Bone marrow (tissue), 2 donors: ENCODE measurements at places on chromosomes 7 and 10.
A peak's percentile ranks its signal among the peaks of the same experiment; 100 is the strongest.

DNA sequence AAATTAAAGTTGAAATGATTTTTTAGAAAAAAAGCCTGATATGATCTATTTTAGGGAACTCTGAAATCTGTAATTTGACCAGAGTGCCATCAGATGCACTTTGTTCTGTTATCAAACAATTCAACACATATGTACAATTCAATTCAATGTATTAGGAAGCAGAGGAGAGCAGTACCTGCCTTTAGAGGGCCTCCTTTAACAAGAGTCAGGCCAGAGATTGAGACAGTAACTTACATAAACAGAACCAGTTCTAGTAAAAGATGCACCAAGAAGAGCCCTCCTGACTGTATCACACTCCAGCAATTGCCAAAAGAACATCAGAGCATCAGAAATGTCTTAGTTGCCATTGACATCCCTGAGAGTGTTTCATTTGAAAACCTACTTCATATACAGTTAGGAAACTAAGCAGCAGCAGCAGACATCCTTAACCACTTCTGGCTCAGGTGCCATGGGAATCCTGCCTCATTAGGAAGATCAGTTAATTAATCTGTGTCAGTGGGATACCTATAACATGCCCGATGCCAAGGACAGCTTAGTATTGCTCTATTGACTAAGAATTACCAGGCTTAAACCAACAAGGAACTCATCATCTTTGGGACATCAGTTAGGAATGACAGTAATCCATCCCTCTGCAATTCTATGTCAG, 1222.6 kb upstream of the LRRN3 start:
- DNase-seq, result no peak

DNA sequence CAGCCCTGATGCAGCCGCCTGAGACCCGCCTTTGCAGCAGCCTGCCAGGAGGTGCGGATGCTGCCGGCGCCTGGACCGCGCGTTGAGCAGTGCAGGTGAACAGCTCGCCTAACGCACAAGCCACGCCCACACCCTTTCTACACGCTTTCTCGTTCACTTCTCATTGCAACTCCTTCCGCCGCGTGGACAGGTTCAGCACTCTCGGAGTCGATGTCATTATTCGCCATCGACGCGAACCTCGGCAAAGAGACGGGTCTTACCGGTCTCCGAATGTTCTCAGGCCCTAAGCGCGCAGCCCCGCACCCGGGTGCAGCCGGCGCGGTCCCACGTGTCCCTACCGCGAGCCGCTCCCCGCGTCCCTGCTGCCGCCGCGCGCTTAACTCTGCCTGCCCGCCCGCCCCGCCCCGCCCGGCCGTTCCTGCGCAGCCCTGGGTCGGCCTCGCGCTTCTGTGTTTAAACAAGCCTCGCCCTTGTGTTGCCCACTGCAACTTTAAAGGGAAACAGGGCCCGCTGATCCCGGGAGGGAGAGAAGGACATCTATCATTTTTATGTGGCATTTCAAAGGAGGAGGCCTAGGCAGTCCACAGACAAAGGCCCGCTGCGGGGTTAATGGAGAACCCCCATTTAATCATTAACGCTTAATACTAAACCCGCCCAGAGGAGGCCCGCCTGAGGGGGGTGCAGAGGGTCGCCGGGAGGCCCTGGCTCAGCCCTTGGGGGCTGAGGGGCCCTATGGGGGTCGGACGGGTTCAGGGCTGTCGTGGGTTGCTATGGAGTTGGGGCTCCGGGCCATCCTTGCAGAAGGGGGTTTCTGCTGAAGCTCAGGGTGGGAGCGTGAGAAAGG, 128.5 kb downstream of the WDR11 start:
- no peak for DNase-seq

- no peak for DNase-seq
Measured at GRCh38 chr10:93916257-93917063, 22.7 kb downstream of the SLC35G1 start.

GRCh38 chr7:130338233-130338632, 6.4 kb upstream of the CPA5 start:
- no peak for DNase-seq

DNA sequence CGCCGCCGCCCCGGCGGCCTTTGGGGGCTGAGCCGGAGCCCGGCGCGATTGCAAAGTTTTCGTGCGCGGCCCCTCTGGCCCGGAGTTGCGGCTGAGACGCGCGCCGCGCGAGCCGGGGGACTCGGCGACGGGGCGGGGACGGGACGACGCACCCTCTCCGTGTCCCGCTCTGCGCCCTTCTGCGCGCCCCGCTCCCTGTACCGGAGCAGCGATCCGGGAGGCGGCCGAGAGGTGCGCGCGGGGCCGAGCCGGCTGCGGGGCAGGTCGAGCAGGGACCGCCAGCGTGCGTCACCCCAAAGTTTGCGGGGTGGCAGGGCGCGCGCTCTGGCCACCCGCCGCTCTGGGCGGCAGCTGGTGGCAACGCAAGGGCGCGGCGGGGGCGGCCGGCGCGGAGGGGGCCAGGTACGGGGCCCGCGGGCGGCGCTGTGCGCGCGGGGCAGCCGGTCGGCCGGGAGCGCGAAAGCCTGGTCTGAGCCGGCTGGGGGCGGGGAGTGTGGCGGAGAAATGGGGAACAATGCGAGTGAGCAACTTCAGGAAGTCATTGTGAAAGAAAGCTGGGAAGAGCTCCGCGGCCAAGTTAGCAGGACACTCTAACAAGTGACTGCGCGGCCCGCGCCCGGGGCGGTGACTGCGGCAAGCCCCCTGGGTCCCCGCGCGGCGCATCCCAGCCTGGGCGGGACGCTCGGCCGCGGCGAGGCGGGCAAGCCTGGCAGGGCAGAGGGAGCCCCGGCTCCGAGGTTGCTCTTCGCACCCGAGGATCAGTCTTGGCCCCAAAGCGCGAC, at the start of gene IKZF1:
Gene IKZF1 (plus strand): TSS at position 588 of the 782 bp plus-strand sequence. CDS start 14,346 bp downstream, outside the sequence.
- peak; percentile 59 for DNase-seq

- DNase-seq, result no peak
Measured at GRCh38 chr7:127891144-127891543, 140.1 kb downstream of the LRRC4 start.

GRCh38 chr10:21614000-21614399, 80.0 kb downstream of the MLLT10 start:
- DNase-seq, result no peak

DNA sequence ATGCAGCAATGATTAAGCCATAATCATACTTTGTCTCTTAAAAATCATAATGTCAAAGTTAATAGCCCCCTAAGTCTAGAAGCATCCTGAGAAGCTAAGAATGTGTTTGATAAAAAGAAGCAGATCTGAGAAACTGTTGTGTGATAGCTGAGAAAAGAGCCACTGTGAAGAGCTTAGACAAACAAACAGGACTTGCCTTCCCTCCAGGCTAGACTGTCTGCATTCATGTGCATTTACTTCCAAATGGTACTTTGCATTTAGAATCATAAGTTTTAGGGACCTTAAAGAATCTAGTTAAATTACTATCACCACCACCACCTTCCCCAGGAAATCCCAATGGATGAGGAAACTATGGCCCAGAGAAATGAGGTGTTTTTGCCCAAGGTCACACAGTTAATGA, 62.7 kb upstream of the NFKB2 start:
- no peak for DNase-seq

DNA sequence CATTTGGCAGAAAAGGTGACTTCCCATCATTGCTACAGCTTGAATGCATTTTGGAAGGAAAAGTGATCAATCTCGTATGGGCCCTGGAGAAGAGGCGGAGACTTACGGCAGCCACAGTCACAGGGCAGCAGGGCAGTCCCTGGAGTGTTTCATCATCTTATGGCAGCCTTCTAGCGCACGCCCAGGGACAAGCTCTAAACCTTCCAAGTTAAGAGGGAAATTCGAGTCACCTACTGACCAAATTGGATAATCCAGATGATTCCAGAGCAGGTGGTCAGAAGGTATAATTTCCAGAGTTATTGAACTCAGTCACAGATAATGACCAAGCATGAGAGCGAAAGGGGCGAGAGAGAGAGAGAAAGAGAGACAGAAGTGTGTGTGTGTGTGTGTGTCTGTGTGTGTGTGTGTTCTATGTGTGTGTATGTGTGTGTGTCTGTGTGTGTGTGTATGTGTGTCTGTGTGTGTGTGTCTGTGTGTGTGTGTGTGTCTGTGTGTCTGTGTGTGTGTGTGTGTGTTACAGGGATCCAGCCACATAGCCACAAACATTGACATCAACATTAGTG, 123.7 kb upstream of the ADAM12 start:
- DNase-seq, result no peak

GRCh38 chr10:132360766-132361447, 28.9 kb downstream of the LRRC27 start:
- DNase-seq, result no peak

GRCh38 chr7:42770114-42770513, 141.8 kb downstream of the C7orf25 start:
- DNase-seq, result no peak

- no peak for DNase-seq
Measured at GRCh38 chr7:32164341-32164996, 94.3 kb upstream of the PDE1C start.
